CD4-positive, alpha-beta T cell treated with Interleukin-21 for 1 hour (primary cell): ENCODE measurements at places on chromosomes 6 and 20.

- DNase-seq, result no peak
Observed at GRCh38 chr20:25534845-25535244, 50.5 kb downstream of the NINL start.

DNA sequence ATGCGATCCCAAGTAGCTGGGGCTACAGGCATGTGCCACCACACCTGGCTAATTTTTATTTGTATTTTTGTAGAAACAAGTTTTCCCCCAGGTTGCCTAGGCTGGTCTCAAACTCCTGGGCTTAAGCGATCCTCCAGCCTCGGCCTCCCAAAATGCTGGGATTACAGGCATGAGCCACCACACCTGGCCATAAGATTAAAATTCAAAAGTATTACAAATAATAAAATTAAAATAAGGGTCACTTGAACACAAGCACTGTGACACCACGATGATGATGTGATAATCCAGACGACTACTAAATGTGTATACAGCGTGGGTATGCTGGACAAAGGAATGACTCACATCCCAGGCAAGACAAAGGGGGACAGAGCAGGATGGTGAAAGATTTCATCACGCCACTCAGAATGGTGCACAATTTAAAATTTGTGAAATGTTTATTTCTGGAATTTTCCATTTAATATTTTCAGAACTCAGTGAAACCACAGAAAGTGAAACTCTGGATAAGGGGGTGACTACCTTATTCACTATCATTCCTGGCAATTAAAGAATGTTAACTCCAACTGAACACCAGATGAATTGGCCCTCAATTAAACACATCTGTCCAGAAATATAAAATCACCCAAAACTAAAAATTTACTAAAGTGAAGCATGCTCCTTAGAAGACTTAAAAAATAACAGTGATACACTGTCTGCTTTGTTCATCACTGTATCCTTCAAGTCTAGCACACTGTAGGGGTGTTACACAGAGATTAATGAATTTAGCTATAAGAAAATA is 13.1 kb downstream of the B4GALT5 start:
- no peak for DNase-seq

- DNase-seq, result no peak
Observed at GRCh38 chr6:140718021-140718420, 1343.6 kb upstream of the CITED2 start.

DNA sequence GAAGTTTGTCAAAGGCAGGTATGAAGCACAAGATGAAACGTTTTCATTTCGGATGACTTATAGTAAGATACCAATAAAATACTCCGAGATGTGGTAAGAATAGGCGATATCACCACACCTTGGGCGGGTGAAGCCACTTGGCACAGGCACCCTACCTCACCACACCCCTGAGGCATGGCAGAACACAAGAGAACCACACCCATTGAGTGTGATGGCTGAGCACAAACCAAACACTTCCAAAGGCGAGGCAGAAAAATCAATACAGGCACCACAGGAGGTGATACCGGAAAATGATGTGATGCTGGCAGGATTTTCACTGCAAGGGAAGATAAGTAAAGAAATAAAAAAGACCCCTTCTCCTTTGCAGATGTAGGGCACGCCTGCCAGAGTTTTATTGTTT is 332.9 kb upstream of the PRDM1 start:
- no peak for DNase-seq

DNA sequence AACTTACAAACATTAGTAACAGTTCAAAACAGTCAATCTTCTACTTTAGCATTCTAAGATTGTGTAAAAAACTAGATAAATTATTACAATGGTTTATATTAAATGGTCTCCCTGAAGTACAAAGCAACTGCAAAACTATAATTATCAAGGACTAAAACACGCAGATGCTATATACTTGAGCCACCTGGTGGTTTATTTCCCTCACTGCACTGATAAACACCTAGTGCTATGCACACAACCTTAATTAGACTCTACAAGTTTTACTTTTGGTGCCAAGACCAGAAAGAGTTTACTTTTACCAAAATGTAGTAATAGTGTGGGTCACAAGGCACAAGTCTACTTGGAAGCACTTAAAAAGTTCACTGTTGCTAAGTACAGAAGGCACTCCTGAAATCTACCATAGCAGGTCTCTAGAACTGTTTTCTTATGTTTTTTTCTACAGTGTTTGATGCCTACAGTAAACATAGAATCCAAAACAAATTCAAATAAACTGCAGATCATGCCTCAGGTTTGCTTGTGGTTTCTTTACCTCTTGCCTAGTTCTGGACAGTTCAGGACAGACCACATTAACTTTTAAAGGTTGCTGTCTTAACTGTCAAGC is 49.2 kb downstream of the GMDS start:
- peak; percentile 59 for DNase-seq

GRCh38 chr6:37027036-37027720 is 21.7 kb downstream of the FGD2 start:
- no peak for DNase-seq

DNA sequence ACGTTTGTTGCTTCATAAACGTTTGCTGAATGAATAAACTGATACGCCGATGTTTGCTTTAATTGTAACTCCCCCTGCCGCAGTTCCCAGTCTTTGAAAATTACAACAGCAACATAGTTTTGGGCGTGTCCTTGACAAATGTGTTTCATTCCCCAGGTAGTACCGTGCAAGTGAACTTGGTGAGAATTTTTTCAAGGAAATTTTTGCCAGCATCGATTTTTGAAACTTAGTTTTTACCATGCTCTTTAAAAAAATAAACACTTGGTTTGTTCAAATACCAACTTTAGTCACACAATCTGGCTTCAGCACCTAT is 60.1 kb downstream of the FAM217A start:
- no peak for DNase-seq

DNA sequence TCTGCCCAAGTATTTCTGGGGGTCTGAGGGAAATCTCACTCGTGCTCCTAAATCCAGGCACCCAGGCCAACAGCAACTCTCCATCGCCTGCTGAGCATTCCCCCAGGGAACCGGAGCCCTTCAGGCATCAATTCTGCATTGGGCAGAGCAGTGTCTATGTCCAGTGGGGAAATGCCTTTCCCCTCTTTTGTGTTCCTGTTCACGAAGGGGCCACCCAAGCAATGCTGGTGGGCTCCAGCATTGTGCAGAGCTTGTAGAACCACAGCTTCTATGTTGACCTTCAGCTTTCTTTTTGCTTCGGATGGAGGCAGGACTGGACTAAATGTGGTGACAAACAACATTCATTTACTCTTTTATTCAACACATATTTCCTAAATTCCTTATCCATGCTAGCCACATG is 27.2 kb upstream of the DDR1 start:
- DNase-seq, result no peak

GRCh38 chr6:7411328-7411727 is 21.7 kb downstream of the RIOK1 start:
- DNase-seq, result no peak

- no peak for DNase-seq
Observed at GRCh38 chr6:89071036-89071435, 9.5 kb upstream of the PNRC1 start.

GRCh38 chr6:153645326-153645725 is 393.7 kb upstream of the OPRM1 start:
- no peak for DNase-seq

GRCh38 chr6:119241111-119241465 is 108.5 kb downstream of the MAN1A1 start:
- DNase-seq, result no peak

GRCh38 chr6:122401104-122401503 is 1.7 kb downstream of the HSF2 start:
- no peak for DNase-seq

- no peak for DNase-seq
Observed at GRCh38 chr6:140012150-140012549, 637.7 kb upstream of the CITED2 start.

DNA sequence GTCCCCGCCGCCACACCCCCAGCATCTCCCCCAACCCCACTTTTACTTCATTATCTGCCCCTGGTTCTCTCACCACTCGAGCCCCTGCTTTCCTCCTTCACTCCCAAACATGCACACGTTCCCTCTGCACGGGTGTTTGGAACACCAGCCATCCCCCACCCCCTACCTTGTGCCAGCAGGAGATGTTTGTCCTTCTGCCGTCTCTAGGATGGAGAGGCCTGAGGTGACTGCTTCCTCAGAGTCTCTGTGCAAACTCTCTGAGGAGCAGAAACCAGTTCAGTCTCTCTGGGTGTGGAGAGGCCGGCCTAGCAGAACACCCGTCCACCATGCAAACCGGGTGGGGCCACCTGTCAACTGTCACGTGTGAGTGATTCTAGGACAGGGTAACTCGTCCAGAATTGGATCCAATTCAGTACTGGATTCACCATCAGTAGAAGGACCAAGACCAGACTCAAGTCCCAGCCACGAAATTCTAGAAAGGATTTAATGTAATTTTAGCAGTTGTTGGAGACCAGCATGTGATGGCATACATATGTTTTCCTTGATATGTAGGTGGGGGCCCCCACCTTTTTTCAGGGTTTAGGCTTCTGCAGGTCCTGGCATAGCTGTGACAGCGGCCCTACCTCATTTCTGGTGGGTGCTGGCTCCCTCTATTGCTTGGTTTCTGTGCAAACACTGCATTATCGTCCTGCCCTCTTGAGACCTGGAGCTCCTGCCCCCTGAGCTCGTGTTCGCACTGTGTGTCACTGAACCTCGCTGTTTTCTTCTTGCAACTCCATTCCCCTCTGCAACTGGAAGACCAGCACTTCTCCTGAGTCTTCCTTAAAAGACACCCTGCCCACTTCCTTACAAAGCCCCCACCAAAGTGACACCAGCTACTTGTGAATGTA is at the start of gene RAET1E:
Gene RAET1E, minus strand, starts transcription at position 259 of the 890 bp plus-strand sequence. CDS start 7,212 bp downstream, outside the sequence.
- no peak for DNase-seq

GRCh38 chr6:21404577-21404976 is 189.0 kb upstream of the SOX4 start:
- no peak for DNase-seq
